ENCODE measurements at places on chromosomes 16 and 17.
A peak's percentile ranks its signal among the peaks of the same experiment; 100 is the strongest.

GRCh38 chr16:28276301-28276700, 16.0 kb upstream of the SBK1 start:
- DNase-seq: no peak

- DNase-seq: no peak
Observed at GRCh38 chr16:73504591-73505575, 457.0 kb upstream of the ZFHX3 start.

DNA sequence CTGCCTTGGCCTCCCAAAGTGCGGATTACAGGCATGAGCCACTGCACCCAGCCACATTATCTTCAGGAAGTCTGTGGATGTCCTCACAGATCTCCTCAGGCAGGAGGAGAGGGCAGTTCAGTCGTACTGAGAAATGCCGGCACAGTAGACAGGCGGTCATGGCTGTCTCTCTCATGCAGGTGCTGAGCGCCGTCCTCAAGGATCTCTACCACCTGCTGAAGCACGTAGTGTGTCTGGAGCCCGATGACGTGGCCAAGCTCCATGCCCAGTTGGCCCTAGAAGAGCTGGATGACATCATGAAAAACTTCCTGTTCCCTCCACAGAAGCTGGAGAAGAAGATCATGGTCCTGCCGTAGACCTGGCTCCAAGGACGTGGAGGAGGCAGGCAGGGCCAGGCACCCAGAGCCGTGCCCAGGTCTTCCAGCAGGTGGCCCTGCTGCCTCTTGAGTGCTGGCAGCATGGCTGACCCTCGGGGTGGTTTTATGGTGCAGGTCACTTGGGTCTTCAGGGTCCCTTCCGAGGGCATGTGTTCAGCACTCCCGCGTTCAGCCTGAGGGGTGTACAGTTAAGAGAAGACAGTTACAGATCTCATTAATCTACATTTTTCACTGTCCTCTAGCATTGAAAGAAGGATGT, 22.0 kb upstream of the HAS3 start:
- no peak for DNase-seq

DNA sequence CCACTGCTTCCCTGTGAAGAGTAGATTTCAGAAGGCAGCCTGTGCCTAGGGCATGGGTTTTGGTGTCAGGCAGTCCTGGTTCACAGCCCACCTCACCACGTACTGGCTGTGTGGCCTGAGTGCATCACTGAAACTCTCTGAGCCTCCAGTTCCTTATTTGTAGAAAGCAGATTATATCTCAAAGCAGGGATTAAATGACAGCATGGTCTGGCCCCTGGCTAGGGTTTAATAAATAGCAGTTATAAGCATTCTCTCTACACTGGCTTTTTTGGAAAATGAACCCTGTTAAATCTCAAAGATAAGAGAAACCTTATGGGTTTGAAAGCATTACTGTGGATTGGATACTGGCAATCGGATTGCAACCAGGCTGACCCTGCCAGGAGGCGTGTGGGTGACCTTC, 2.9 kb upstream of the MT1M start:
- no peak for DNase-seq

- DNase-seq: no peak
Observed at GRCh38 chr17:16491131-16491702, 776 bp downstream of the LRRC75A start.

DNA sequence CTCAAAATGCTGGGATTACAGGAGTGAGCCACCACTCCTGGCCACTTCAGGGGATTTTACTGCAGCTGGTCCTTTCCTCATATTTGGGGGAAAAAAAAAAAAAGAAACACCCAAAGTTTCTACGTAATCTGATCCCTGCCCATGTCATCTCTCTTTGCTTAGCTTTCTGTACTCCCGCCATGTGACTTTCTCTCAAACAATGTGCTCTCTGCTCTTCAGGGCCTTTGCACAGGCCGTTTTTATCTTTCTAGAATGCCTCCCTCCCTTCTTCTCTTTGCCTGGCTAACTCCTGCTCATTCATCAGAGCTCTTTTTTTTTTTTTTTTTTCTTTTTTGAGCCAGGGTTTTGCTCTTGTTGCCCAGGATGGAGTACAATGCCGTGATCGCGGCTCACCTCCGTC, 4.9 kb upstream of the HDAC5 start:
- no peak for DNase-seq

DNA sequence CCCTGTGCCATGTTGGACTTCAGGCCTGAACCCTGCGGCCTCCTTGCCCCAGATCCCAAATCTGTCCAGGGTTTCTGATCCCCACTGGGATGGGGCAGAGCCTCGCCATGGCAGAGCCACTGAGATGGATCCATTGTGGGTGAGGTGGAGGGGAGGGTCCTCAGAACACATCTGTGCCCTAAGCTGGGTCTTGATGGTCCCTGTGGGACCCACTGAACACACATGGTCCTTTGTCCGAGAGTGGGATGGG, 38.0 kb upstream of the KSR1 start:
- DNase-seq: no peak

GRCh38 chr16:23514381-23515152, 4.3 kb upstream of the GGA2 start:
- no peak for DNase-seq

DNA sequence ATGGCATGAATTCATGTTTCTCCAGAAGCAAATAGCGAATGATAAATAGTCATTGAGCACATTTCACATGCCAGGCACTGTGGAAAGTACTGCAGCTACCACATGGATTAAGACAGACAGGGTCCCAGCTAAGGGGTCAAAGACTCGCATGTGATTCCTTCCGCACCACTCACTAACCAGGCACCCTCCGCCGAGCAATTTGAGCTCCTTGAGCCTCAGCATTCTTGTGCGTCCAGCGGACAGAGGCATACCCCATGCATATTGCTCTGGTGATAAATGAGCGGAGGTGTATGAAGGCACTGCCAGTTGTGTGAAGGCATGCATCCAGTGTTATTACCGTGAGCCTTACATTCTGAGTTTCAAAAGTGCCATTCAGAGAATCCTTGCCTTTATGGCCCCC, 358.7 kb downstream of the HS3ST4 start:
- no peak for DNase-seq

GRCh38 chr16:48013491-48013901, 142.3 kb downstream of the ABCC12 start:
- DNase-seq: no peak

DNA sequence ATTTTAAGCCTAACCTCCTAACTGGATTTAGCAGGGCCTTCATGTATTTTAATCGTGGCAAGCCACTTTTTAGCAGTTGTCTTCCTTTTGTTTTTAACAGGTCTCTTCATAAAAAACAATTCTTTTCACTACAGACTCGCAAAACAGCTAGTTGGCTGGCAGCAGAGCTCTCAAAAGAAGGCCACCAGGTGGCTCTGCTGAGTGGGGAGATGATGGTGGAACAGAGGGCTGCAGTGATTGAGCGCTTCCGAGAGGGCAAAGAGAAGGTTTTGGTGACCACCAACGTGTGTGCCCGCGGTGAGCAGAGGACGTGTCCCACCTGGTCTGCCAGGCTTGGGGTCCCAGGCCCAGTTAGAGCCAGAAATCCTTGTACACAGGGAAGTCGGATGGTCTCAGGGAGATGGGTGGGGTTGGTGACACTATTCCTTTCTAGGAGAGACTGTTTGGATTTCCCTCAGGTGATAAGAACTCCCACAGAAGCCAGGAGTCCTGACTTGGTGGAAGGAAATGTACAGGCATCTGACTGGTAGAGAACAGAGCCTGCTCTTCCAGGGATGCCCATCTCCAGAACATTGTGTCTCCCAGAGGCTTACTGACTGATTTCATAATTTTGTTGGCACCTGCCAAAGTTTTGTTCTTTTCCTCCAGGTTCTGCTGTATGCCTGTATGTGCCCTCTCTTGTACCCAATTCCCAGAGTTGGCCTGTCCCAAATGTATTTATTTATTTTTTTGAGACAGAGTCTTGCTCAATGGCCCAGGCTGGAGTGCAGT, 14.9 kb upstream of the DDX19A start:
- no peak for DNase-seq

GRCh38 chr16:85365120-85365519, 248.0 kb upstream of the GSE1 start:
- DNase-seq: no peak

DNA sequence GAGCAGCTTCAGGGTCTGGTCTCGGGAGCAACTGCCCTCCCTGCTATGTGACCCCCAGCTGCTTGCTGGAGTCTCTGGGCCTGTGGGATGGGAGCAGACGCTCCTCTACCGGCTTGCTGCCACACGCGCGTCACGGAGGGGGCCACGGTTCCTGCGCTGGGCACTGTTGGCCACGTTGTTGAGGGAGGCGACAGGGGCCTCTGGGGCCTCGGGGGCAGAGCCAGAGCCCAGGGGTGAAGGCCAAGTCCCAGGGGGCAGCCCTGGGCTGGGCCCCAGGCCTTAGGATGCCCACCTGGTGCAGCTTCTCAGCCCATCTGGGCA, 56.6 kb downstream of the ZFPM1 start:
- DNase-seq: no peak

- DNase-seq: no peak
Observed at GRCh38 chr17:77303620-77304019, 162.9 kb downstream of the SEC14L1 start.

GRCh38 chr17:7580604-7581575, 1.5 kb downstream of the CD68 start:
- no peak for DNase-seq

DNA sequence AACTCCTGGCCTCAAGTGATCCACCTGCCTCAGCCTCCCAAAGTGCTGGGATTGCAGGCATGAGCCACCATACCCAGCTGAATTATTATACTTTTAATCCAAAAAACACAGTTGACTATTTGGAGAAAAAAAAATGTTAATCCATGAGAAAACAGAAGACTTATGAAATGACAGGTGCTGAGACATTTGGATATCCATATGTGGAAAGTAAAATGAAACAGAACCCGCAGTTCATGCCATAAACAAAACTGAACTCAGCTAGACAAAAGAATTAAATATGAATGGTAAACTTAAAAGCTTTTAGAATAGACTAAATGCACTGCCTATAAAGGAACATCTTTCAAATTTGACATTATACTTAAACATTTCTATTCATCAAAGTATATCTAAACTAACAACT, 8.2 kb upstream of the RBBP6 start:
- DNase-seq: no peak

DNA sequence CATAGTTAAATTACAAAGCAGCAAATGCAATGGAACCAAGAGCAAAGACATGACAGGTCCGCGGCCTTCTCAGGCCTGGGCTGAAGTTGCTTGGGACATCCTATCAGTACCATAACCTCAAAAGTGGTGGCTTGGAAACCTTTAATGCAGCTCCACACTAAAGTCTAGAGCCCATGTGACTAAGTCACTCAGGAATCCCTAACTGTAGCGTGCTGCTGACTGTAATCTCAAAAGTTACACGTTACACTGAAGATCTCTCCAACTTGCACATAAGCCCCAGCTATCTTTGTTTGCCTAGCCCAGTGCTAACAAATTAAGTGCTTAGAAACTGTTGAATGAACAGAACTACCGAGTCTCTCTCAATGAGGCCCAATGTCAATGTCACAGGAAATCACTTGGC, 27.8 kb downstream of the NUP88 start:
- DNase-seq: no peak

DNA sequence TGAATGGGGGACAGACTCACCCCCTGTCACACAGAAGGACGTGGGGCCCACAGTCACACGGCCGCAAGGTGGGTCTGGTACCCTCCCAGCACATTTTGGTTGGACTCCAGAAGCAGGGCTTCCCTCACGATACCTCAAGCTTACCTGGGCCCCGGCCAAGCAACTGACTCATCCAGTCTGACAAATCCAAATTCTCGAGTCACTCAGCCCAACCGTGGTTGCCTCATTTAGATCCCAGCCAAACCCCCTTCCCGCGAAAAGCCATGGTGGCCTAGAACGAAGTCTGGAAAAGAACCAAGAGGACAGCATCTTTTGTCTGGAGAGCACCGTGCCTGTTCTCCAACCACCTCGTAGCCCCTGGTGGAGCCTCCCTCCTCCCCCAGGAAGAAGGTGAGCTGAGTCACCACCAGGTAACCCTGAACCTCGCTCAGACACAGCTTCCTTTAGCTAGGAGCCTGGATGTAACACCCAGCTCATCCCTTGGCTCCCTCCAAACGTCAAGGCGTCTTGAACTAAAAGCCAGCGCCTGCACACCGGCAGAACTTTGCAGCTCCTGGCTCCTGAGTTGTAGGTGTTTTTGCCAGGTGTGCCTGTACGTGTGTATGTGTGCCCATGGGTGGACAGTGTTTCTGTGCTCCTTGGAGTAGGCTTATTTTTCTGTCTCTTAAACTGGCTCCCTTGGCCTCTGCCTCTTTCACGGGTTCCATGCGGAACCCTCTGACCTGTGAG, 78.9 kb downstream of the CMIP start:
- DNase-seq: no peak

- no peak for DNase-seq
Observed at GRCh38 chr17:27977751-27978688, 64.5 kb upstream of the NLK start.

DNA sequence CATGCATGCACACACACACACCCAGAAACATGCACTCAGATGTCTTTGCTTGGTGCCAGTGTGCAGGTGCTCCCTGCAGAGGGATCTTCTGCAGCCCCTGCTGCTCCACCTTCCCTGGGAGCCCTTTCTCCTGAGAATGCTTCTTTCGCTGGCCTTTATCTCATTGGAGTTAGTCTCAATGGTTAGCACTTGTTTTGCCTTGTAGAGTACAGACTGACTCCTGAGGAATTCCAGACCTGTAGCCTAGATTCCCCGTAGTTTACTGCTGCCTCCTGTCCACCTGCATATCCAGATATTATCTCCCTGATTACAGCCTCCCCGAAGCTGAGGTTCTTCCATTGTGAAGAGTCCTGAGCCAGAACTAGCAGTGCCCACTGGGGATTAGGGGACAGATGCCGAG, 3.1 kb upstream of the KRT12 start:
- DNase-seq: no peak

GRCh38 chr17:2388683-2389055, 12.2 kb downstream of the MNT start:
- no peak for DNase-seq

GRCh38 chr16:59573528-59574271, 839.6 kb upstream of the GOT2 start:
- DNase-seq: no peak

DNA sequence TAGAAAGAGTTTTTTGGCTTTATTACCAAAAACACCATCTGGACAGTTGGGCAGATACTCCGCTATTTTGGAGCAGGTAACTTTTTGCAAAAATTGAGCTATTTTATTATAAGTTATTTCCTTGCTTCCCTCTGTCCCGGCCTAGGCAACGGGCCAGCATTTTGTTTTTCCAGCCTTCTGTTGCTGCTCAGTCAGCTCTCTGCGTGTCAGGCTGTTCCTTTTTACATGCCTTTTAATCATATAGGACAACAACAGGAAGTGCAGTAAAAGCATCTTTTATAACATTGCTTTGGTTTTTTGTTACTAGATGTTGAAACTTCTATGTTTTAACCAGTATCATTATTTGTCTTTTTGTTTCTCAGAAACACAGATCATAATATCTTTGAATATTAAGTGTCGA, 30.4 kb downstream of the PPM1D start:
- DNase-seq: no peak

GRCh38 chr17:42311240-42312034, 23.1 kb downstream of the STAT5A start:
- DNase-seq: peak; percentile 80

DNA sequence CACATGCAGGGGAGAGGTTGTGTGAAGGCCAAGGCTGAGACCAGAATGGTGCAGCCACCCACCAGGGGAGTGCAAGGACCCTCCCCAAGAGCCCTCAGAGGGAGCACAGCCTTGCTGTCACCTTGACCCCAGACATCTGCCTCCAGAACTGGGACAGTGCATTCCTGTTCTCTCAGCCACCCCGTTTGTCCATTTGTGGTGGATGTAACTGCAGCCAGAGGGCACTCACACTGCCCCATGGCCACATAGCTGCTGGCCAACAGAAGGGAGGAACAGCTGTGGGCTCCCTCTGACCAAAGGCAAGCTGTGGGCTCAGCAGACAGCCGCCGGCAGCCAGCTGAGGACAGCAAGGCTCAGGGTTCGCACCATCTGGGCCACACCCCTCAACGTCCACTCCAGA, 49.8 kb upstream of the KLHDC4 start:
- DNase-seq: no peak

All from left renal pelvis (tissue), 4 donors.